CD4-positive, alpha-beta T cell treated with Interleukin-4 for 4 hours (primary cell): ENCODE measurements at places on chromosomes 5 and 9.
A peak's percentile ranks its signal among the peaks of the same experiment; 100 is the strongest.

- DNase-seq = no peak
Measured at GRCh38 chr9:117315236-117315635, 99.6 kb downstream of the ASTN2 start.

DNA sequence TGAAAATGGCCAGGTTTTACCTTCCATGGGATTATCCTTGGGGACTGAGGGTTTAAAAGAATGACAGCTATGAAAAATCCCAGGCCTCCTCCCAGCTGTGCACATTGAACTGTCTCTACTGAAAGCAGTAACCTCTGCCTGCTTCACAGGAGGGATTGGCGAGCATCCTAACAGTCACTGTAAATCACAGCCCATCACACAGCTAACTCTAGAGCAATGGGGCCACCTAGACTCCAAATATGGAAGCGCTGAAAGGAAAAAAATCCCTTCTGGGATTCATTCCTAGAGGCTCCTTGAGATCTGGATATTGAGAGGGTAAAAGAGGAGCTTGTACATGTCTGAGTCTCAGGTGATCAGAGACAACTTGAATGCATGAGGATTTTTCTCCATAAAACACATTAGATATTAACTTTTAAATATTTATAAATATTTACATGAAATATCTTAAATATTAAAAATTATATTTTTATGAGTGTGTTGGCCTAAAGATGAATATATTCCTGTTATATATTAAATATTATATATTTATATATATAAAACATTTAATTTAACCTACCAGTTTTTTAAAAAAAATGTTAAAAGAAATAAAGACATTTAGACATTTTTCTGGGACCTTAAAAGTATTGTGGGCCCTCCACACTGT is 133.8 kb upstream of the SLC24A2 start:
- no peak for DNase-seq

DNA sequence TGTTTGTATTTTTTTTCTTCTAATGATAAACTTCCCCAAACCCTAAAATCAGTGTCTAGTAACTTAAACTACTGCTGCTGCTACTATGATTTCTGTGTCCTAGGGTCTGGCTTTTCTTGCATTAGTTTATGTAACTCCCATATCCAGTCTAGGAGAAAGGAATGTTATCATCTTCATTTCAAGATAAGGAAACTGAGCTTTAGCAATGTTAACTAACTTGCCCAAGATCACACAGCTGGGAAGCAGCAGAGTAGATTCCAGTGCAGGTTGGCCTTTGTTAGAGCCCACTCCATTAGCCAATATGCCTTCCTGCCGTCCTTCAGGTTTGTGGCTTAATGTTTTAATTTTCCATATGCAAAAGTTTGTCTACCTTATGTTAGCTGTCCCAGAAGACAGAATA is 10.4 kb downstream of the TMEM171 start:
- DNase-seq = no peak

- no peak for DNase-seq
Measured at GRCh38 chr9:87322840-87323635, 174.6 kb upstream of the DAPK1 start.

GRCh38 chr5:133400120-133400519 is 212.2 kb downstream of the FSTL4 start:
- no peak for DNase-seq

DNA sequence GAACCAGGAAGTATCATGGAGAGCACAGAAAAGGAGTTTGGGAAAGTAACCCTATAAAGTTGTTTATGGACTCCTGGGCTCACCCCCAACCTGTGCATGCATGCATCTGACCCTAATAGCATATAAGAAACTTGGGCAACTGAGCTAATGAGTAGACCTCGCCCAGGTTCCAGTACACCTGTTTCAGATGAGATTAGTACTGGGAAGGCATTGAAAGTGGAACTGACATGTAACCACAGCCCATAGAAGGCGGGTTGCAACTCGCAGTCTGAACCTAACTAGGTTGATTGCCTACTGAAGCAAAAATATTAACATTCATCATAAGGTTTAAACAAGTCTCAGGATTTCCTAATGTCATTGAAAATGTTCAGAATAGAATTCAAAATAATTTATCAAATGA is 87.0 kb downstream of the WNK2 start:
- no peak for DNase-seq

- no peak for DNase-seq
Measured at GRCh38 chr9:9222730-9223129, 1390.1 kb downstream of the PTPRD start.

DNA sequence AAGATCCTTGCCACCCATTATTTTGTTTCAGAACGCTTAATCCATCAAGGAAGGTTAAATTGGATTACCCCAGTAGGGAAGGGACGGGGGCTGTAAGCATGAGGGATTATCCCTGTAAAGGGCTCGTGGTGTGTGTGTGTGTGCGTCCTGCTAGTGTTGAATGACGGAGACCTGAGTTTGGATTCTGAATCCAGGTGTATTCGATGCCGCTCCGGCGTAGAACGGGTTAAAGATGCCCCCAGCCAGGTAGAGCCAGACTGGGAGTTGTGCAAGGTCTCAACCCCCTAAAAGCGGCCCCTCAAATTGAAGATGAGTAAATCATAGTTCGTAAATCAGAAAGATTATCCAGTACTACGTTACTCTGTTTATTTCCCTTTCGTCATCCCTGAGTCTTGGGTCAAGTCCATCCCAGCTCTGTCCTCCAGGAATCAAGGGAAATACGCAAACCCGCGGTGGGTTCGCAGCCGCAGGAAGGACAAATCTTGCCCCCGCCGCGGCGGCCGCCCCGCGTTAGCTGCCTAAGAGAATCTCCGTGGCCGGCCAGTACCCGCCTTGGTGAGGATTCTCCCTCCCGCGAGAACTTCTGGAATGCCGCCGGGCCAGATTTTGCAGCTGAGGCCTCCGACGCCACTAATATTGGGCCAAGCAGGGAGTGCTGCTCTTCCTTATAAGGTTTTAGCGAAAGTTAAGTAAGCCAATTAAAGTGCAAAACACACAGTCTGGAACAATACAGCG is 586 bp upstream of the MTAP start:
- peak; percentile 5 for DNase-seq

GRCh38 chr9:98345011-98345410 is 89.6 kb upstream of the TBC1D2 start:
- DNase-seq = no peak

DNA sequence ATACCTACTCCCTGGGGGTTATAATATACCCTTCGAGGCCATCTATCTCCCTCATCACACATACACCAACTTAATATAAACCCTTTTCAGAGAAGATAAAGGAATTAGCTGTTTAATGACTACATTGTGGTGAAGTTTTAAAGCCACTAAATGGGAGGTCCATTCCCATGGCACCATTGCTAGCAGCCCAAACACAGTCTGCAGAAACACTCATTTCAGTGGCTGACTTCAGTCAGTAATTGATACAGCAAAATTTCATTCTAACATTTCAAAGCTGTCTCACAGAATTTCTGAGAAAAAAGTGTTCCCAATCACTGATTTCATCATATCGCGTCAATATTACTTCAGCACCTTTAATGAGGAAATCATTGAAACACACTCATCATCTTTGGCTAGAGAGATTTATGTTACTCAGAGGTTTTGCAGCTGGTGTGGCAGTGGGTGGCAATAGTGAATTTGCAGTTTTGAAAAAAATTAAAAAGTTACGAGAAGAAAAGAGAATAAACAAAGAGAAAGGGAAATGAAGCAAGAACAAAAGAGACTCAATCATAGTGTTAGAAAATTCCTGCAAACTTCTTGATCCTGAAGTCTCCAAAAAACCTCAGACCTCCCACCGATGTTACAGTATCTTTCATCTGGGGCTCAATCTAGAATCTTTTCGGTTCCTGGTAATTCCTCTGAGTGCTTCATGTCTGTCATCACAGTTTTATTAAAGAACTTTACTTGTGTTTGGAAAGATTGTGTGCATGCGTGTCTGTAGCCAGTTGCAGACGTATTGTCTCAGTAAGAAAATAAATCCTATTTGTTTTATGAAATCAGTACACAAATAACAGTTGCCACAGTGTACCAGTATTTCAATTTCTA is 105.0 kb downstream of the ERCC6L2 start:
- DNase-seq = no peak

GRCh38 chr5:96876292-96876850 is at the start of gene ERAP2:
TSS of gene ERAP2 (plus strand) at chr5:96876500. CDS start at chr5:96879686, 3,186 bp downstream.
- DNase-seq = peak; percentile 63

DNA sequence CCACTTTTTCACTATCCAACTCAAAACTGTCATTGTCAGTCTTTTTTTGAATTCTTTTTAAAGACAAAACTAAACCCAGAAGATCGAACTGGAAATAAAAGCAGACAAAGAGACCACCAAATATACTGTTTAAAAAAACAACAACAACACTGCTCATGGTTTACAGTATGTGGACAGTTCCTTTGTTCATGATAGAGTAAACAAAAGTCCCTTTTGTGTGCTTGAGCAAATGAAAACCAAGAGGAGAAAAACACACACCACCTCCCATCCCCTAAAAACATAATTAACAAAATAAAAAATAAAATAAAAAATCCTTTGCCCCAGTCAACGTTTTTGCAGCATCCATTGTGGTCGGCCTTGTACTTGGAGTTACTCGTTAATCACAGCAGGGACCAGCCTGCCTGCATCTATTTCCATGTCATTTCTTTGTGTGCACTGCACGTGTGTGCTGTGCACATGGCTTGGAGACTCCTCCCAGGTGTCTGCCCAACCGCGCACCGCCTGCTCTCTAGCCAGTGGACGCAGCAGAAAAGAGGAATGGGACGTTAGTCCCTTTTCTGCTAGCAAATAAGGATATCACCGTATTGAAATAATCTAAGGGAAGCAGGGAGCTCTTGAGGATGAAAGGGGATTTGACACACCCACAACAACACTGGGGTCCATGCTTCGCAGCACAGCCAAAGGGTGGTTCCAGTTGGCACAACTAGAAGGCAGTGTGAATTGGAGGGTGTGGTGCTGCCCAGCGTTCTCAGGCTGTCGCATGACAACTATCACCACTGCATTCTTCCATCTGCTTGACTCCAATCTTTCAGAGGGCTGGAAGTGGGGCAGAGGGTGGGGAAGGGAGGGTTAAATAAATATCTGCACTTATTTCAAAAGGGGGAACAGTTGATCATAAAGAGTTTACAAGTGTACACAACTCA is 130.0 kb downstream of the SEMA6A start:
- no peak for DNase-seq

DNA sequence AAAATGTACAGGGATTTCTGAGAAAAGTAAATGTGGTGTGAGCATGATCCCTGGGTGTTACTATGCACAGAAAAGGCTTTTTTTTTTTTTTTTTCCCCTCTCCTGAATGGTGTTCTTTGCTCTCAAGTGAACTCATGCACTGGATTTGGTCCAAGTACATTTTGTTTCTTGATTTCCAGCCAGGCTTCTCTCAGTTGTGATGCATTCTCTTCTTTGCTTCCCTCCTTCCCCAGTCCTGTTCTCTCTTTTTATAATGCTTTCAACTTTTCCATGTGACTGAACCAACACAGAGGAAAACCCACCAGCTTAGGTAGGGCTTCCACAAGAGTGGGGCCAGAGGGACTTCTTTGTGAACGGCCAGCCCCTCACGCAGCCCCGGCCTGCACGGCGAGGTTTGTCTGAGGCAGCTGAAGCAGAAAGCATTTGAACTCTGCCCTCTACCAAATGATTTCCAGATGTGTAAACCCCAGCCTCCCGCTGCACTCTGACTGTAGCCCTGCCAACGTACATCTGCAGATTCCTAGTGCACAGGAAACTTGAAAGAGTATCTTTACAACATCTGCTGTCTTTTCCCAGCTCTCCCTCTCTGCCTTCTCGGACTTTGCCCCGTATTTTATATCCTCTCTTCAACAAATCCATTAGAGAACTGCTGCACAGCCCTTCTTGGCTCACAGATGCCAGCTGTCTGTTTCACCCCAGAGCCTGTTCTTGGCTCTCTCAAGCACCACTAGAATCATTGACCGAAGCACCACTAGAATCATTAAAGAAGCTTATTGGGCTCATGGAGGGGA is 71.8 kb upstream of the CD180 start:
- no peak for DNase-seq

- no peak for DNase-seq
Measured at GRCh38 chr5:127685662-127686061, 17.5 kb upstream of the CCDC192 start.

DNA sequence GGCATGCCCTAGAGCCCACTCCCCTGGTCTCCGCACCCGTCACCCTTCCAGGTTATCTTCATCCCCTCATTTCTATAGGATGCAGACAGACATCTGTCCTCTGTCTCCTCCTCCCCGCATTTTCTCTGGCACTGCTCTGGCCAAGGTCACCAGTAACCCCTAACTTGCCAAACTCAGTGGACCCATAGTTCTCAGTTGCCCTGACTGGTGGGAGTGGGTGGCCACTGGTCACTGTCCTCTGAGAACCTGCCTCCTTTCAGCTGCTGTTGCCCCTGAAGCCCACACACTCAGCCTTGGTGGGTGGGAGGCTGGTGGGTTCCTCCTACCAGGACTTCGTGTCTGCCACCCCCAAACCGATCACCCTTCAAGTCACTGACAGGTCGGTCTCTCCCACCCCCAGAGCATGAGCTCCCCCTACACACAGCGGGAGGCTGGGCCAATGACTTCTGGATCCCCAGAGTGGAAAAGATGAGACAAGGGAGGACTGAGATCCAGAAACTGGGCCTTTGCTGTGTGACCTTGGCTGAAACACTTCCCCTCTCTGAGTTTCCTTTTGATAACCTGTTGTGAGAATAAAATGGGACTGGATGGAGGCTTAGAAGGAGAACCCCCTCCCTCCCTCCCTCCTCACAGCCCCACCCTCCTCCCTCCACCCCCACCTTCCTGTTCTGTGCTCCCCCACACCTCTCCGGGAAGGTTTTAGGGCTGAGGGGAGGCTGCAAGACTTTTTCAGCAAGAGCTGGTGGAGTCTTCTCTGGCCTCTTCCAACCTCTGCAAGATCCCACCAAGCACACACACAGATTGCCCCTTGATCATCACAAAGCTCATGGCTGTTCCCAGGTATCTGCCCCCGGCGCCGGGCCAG is 2.4 kb upstream of the DBN1 start:
- DNase-seq = no peak

DNA sequence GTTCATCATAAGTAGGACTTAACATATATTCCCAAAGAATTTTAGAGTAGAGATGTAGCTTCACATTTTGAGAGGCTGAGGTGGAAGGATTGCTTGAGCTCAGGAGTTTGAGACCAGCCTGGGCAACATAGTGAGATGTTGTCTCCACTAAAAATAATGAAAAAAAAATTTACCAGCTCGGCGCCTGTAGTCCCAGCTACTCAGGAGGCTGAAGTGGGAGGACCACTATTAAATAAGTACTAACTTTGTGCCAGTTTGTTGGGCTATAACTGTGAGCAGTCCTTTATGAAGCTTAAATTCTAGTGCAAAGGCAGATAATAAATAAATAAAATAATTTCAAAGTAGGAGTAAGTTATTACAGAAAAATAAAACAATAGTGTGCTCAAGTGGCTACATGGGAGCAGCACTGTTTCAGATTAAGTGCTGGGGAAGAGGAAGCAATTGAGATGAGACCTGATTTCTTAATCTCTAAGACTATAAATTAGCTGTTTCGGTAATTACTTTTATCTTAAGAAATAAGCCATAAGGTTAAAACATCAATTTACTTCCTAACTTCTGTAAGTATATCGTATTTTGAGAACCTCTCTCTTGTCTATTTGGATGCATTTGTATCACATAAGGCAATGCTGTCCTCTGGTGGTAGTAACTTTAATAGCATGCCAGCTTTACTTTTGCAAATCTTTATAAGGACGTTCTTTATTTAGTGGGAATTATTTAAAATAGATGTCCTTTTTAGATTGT is 98.9 kb downstream of the CSNK1G3 start:
- peak; percentile 65 for DNase-seq

GRCh38 chr9:22463205-22463604 is 16.6 kb downstream of the DMRTA1 start:
- no peak for DNase-seq
